ENCODE measurements at places on chromosomes 7 and 10.

- no peak for DNase-seq
Observed at GRCh38 chr7:117399820-117400422, 27.4 kb downstream of the ASZ1 start.

DNA sequence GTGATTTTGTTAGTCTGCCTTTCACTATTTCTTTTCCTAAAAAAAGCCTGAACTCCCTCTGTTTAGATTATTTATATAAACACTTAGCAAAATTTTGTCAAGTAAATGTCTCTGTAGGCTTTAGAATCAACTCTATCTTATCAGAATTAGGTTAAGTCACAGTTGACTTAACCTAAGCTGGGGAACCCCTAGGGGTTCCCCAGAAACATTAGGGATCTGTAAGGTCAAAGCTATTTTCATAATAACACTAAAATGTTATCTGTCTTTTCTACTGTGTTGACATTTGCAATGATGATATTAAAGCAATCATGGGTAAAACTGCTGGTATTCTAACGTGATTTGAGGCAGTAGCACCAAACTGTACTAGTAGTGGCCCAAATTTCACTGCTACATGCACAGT lies 24.3 kb downstream of the DYNC1I1 start:
- no peak for DNase-seq

DNA sequence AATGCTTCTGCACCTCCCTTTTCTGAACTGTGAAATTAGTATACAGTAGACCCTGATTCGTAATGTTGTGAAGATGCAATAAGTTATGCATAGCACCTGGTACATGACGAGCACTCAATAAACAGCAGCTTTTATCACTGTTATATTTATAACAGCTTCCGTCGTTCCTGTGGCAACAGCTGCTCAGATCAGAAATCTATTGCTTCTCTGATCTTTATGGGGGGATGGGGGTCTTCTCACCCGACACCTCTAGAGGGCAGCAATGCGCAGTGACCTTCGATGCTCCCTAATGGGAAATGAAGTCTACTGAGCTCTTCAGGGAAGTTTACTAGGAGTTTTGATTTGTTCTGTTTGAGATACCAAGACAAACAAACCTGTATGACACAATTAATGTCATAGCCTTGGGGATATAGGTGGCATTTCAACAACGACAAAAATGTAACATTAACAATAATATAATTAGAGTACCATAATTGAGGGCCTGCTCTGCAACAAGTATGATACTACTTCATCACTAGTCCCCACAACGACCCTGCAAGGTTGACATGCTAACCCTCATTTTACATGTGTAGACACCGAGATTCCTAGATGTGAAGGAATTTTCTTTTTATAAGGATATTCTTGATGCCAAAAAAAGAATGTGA lies 289.6 kb downstream of the SFMBT2 start:
- DNase-seq = no peak

- no peak for DNase-seq
Observed at GRCh38 chr7:108515630-108516029, 10.3 kb downstream of the PNPLA8 start.

- DNase-seq = no peak
Observed at GRCh38 chr7:84073186-84073875, 121.3 kb downstream of the SEMA3A start.

DNA sequence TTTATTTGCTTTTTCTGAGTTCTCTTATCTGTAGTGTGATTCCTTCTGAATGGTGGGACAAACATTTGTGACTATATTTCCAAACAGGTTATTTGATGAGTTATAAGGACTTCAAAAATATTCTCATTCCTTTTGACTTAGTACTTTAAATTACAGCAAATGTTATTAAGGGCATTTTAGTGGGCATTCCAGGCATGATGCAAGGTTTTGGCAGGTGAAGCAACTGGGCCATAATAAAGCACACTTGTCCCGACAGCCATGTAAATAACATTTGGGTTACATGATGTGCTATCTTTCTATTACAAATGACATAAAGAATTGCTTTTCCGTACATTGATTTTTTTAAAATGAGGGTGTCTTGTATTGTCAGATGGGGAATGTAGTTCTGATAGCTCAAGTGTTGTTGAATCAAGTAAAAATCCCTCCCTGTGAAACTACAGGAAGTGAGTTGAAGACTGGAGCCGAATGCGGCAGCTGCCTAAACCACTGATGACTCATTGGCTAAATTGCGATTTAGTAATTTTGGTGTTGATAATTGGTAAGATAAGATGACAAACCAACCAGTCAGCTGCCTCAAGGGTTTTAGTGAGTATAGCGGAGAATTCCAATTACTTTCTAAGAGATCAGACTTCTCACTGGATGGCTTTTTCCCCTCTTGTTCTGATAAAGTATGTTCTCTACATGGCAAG lies 231.3 kb upstream of the NPY start:
- no peak for DNase-seq

- no peak for DNase-seq
Observed at GRCh38 chr10:75487087-75487754, 55.8 kb downstream of the LRMDA start.

- DNase-seq = no peak
Observed at GRCh38 chr7:11192506-11192905, 218.8 kb downstream of the PHF14 start.

Measured in occipital lobe (tissue), 3 donors.